ENCODE measurements at places on chromosomes 7 and 10. TPM values are rescaled to one million over a fixed set of nuclear protein-coding genes. Genes with fewer than 3 reads are reported as not detected.

DNA sequence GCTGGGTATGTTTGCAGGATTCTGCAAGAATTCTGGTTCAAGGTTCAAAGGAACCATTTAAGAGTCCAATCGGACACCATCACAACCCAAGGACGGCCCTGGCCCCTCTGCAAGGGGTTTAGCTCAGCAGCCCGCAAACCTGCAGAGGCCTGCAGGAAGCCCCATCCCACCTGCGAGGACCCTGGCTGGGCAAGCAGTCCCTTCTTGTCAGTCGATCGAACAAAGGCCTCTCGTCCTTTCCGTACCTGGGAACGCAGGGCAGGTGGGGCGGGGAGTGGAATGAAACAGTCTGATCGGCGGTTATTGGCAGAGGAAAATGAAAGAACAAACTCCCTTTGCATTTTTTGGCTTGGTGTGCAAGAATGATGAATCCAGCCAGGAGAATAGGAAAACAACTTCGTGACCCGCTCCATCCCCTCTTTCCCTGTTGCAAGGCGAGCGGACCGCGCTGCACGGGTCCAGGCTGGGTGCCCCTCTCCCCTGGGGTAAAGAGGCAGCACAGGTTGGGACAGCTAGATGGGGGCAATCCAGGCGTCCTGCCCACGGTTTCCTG, 73.7 kb downstream of the INSIG1 start:
- no peak for DNase-seq

DNA sequence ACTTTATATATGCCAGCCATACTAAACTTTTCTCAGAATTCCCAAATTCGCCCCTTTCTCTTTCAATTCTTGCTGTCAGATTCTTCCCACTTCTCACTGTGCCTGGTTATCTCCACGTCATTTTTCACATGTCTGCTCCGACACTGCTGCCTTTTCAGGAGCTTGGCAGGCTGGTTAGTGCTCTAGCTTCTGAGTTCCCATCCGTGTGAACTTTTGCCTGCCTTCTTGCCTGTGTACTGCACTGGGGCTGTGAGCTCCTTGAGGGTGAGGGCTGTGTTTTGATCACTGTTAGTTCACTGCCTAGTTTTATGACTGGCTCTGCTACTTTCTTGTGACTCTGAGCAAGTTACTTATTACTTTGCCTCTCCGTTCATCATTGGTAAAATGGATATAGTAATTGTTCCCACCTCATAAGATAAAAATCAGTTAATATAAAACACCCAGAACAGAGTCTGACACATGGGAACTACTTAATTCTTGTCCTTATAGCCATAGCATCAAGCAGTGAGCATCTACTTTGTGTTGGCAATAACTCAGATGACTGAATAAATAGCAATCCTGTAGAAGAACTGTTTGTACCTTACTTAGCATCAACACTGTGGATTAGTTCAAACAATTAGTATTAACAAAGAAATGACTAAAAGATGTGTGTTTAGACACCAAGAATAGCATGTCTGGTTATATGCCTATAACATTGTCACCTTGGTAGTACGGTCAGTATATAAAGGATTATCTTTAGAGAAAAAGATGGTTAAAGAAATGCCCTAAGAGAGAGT, 5.5 kb downstream of the GSTO1 start:
- DNase-seq, result no peak

GRCh38 chr7:22153432-22154142, 203.4 kb downstream of the RAPGEF5 start:
- no peak for DNase-seq

DNA sequence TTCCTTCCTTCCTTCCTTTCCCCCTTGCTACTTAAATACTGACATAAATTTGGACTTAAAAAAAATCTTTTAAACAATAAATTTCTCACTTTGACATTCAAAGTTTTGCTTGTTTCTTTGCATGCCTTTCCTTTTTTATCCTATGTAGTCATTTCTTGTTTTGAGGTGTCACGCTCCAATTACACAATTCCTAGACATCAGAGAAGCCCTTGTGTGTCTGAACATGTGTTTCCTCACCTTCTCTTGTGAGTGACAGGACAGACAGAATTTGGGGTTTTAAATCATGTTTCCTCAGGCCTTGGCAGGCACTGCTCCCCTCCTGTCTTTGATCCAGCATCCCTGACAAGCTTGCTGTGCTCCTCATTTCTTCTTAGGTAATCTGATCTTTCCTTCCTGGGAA, 91.3 kb downstream of the CYTH3 start:
- DNase-seq, result no peak

GRCh38 chr7:69992938-69993337, 394.7 kb downstream of the AUTS2 start:
- DNase-seq, result no peak

DNA sequence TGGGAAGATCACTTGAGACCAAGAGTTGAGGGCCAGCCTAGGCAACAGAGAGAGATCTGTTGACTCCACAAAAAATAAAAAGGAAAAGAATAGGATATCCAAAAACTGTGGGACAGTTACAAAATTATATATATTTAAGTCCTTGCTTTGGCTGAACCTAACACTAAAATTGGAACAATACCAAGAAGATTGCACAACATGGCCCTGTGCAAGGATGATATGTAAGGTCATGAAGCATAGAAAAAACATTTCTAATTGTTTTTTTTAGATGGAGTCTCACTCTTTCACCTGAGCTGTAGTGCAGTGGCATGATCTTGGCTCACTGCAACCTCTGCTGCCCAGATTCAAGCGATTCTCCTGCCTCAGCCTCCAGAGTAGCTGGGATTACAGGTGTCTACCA, 139.0 kb downstream of the TPST1 start:
- no peak for DNase-seq

- DNase-seq, result no peak
These were observed 347.3 kb upstream of the NPVF start for GRCh38 chr7:25575634-25576033.

SORCS3 gene
- 2.2 TPM for polyA plus RNA-seq

COBL gene
- 9.2 TPM for polyA plus RNA-seq

All from testis (tissue), 5 donors.